ENCODE measurements at places on chromosomes 6 and 20. TPM values are rescaled to one million over a fixed set of nuclear protein-coding genes. Genes with fewer than 3 reads are reported as not detected.

DNA sequence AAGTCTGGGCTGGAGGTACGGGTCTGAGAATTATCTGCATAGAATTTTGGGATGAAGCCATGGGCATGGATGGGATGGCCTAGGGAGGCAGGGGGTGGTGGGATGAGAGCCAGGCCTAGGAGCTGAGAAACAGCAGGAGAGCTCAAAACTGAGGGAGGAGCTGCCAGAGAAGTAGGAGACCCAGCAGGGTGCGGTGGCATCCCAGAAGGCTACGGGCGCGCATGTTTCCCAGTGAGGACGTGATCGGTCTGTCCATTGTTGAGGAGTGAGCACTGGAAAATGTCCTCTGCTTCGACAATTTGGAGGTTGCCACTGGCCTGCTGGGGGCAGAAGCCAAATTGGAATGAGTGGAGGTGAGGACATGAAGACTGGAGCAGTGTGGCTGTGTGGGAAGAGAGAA lies 14.5 kb upstream of the MROH8 start:
- DNase-seq: no peak

DNA sequence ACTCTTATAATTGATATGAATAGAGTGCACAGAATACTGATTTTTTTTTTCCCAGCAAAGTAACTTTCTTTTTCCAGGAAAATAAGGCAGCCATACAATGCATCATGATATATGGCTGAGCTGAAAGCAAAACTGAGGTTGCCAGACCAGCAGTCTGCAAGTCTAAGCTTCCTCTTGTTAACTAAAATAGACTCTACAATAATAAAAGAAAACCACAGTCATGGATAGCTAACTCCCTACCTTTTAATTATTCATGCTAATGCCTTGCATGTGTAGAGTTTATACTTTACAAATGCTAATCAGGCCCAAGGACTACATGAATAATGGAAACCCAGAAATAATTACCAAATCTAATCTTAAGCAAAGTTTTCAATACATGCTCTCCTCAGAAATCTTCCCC lies 47.4 kb downstream of the MAP7 start:
- no peak for DNase-seq

GRCh38 chr6:143726015-143726647 lies 48.4 kb downstream of the PHACTR2 start:
- no peak for DNase-seq

Gene PGC
- total RNA-seq: not detected

Gene LATS1
- 11.4 TPM for total RNA-seq

DNA sequence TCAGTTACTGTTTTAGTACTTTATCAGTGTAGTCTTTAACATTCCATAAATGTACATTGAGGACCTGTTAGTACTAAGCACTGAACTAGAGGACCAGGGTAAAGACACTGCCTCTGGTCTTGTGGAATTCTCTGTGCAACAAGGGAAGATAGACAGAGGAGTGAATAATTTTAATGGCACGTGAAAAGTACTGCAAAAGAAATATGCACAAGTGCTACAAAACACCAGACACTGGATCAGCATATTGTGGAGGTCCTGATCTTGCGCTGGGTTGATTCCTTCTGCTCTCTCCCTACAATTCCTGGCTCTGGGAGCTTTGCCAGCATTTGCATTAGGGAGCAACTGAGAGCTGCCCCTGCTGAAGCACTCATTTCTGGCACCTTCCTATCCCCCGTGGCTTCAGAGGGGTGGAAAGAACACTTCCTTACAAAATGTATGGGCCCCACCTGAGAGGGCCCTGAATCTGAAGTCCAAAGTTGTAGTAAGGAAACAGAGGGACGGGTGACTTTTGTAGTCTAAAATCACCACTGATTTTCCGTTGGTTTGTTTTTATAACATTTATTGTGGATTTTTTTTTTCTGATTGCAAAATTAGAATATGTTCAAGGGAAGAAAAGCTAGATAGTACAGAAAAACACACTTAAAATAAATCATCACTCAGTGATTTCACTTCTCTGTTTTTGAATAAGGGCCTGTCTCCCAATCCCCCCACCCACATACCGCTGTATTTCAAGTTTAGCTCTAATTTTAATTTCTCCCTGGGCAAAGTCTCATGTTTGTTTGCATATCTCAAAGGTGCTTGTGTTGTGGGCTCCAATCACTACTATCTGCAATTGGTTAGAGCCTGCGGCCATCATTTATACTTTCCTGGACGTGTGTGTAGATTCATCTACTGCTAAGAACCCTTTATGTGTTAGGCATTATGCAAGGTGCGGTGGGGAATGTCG lies 4.9 kb downstream of the PKIG start:
- DNase-seq: no peak

- no peak for DNase-seq
Measured at GRCh38 chr6:70151616-70152015, 151.3 kb downstream of the COL9A1 start.

Gene MICA
- 46.8 TPM for total RNA-seq

DNA sequence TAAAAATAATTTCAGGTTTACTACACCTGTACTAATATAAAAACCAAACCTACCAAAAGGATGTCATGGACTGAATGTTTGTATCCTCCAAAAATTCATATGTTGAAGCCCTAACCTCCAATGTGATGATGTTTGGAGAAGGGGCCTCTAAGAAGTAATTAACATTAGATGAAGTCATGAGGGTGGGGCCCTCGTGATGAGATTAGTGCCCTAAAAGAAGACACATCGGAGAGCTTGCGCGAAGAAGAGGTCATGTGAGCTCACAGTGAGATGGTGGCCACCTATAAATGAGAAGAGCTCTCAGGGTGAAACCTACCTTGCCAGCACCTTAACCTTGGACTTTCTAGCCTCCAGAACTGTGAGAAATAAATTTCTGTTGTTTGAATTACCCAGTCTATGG lies 20.8 kb downstream of the TULP4 start:
- no peak for DNase-seq

DNA sequence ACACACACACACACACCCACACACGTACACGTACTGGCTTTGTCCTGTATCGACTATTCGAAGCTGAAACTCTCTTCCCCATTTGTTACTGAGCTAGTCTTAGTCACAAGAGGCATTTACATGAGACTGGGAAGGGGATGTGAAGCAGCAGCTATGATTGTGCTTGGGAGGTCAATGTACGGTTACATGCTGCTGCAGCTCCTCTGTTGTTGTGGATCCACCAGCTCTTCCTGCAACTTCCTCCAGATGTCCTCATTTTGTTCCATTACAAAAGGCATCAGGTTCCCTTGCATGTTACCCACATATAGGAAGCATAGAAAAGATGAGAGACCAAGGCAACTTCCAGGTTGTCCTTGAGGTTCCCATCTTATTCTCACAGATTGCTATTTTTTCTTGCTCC lies 612.4 kb upstream of the IMPG1 start:
- DNase-seq: no peak

Gene GHRH
- not detected for total RNA-seq

All from epithelial cell of proximal tubule (primary cell).